HFFc6 (cell line): ENCODE measurements at places on chromosomes 7 and 10.

DNA sequence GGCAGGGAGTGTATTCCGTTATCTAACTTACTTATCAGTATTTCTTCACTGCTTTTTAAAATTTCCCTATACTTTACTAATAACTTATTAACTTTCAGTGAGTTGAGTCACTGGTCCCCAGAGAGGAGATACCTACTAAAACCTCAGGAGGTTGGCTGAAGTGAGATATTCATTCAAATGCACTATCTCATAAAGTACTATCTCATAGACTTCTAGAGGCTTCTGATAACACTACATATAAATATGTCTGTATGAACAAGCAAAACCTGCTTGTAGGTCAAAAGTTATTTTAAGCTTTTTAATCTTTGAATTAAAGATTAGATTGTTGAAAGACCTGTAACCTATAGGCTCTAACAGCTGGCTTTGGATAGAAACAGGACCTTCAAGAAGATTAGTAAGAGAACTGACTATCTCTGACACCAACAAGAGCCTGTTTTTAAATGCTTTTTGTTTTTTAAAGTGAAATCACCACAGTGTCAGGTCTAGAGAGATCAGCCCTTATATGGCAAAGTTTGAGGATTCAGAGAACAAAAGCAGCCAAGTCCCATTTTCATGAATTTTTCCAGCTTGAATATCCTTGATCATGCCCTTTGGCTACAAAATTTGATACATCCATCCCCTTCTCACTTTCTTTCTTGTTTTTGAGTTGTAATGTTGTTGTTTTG, 242.2 kb downstream of the ARL4A start:
- DNase-seq: no peak

GRCh38 chr10:4781955-4782354, 44.1 kb upstream of the AKR1E2 start:
- DNase-seq: no peak

GRCh38 chr7:77328669-77329068, 87.5 kb downstream of the GSAP start:
- DNase-seq: peak; percentile 19

GRCh38 chr10:49508249-49508648, 30.7 kb downstream of the ERCC6 start:
- DNase-seq: no peak

GRCh38 chr10:86136934-86137333, 229.7 kb downstream of the GRID1 start:
- DNase-seq: no peak

DNA sequence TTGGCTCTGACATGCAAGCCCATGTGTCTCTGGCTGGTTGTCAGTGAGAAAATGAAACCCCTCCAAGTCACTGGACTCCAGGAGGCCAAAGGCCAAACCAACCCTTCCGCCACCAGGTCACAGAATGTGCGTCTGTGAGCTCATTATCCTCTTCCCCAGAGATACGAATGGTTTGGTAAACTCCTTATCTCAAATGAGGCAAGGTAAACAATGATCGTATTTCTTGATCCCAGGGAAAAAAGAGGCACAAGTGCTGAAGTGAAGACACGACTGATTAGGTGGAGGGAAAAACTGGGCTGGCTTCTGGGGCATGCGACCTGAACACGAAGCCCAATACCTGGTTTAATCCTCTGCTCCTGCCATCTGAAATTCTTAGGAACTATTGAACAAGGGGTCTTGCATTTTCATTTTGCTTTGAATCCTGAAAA, 70.6 kb upstream of the ARID5B start:
- DNase-seq: no peak

- DNase-seq: no peak
These were observed 69.3 kb downstream of the APBB1IP start for GRCh38 chr10:26507441-26507840.

DNA sequence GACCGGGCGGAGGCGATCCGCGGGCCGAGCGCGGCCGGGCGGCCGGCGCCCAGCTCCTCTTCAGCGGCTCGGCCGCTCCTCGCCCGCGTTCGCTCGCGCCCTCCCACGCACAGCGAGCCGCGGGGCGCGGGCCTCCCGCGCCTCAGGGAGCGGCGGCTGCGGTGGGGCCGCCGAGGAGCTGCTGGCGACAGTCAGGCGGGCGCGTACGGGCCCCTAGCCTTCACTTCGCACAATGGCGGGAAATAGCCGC, at the start of gene MCMBP:
TSS of gene MCMBP (minus strand) at position 234 of the 250 bp plus-strand sequence. CDS start 259 bp downstream, outside the sequence.
- DNase-seq: no peak

DNA sequence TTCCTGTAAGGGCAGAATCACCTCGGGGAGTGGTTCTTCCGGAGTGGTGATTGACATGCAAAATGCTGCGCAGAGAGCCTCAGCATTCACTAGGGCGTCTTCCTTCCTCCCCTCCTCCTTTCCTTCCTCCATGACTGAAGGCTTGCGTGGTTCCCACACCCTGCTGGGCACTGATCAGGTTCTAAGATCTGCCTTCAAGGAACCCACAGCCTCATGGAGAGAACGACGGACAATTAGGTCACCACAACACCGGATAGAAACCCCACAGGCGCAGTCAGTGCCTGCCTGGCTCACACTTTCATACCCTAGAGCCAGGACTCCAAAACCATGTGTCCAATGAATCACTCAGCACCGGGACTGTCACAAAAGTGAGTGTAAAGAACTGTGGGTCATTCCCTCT, 131.3 kb downstream of the DPP6 start:
- no peak for DNase-seq

DNA sequence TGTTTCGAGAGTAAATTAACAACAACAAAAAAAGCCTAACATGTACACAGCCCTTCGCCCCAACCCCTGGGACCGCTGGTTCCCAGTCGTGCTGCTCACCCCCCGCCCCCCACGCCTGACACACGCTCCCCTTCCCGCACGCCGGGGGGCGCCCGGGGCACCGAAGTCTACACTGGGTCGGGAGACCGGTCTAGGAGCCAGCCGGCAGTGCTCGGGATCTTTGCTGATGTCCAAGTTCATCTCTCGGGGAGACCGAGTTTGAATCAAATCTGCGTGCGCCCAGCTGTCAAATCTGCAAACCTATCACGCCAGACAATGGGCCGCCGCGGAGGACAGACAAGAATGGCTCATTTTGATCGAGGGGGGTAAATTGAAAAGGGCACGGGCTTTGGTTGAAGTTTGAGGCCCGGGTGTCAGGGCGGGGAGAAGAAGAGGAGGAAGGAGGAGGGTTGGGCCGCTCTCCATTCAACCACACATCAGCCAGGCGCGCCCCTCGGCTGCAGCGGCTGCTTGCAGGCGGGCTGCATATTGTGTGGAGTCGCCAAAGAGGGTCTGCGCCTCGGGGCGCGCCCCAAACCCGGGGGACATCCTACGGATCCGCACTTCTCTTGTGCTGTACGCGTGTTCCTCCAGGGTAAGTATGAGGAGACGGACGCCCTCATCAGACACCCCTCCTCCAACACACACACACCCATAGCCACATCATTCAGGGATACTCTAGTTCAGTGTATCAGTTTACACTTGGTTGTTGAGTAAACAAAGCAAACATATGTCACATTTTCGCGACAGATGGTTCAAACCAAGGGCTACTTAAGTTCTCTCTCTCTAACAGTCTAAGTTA, 1.3 kb upstream of the GFRA1 start:
- no peak for DNase-seq

- DNase-seq: no peak
These were observed 639.0 kb downstream of the IPMK start for GRCh38 chr10:57628592-57629284.

DNA sequence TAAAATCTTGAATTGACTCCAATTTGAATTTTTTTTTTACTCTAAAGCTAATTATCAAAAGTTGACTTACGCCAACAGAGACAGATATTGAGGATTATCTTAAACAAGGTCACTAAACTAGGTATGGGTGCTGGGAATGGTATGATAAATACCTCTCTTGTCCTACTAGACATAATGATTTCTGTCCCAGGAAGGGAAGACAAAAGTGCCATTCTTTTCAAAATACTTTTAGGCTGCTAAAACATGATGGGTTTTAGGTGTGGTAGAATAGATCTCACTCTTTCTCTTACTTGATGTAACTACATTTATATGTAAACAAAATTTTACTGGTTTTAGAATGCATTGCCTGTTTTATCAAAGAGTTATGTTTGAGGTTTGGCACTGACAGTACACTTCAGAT, 15.1 kb downstream of the TMEM60 start:
- no peak for DNase-seq

DNA sequence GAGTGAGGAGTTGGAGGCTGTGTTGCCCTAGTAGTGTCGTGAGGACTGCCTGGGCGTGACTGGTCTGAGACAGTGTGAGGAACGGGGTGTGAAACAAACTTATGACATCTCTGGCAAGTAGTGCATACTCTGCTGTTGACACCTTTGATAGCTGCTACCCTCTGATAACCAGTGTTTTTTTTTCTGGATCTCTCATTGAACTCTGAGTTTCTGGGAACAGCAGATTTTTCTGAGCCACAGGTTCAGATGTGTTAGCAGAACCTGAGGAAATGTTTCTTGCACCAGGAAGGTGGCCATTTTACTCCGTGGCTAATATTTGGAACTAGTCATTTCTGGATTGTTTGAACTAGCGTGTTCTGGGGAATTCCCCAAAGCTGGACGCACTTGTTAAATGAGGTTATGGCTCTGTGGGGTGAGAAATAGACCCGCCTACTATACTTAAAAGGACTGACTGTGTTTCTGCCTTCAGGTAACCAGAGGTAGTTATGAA, 52.9 kb downstream of the AUTS2 start:
- no peak for DNase-seq

GRCh38 chr10:75640381-75640780, 209.0 kb downstream of the LRMDA start:
- DNase-seq: no peak

- no peak for DNase-seq
These were observed 50.0 kb upstream of the PTER start for GRCh38 chr10:16386855-16387254.

DNA sequence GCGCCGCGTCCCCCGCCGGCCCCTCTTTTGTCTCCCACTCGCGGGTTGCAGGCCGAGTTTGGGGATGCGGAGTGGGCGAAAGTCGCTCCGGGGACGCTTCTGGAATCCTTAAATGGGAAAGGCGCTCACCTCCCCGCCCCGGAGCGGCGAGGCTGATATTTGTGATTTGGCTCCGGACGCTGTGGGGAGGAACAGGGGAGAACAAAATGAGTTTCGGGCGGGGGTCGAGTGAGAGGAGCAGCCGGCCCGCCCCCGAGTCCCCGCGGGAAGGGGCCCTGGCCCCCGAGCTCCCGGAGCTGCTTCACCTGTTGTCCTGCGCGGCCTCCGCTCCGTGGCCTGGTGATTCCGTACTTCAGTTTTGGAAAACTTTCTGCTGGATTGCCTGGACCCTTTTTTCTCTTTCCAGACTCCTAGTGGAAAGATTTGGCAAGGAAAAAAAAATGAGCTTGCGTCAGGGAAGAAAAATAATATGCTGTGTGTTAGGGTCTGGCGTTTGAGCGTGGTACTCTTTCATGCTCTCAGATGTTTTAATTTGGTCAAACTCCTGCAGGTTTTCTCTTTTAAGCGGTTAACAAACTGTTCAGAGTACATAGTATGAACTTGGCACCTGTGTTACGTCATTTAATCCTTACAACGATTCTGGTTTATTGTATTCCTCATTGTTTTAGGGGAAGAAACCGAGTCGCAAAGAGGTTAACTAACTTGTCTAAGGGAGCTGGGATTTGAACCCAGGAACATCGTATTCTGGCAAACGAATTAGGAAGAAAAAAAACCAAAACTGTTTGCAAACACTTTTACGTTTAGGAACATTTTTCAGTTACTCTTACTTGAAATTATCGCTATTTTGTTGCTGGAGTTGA, 924 bp downstream of the BMPR1A start:
- peak; percentile 58 for DNase-seq

- DNase-seq: no peak
These were observed 60.2 kb upstream of the COMTD1 start for GRCh38 chr10:75295868-75296441.

GRCh38 chr10:32338262-32338661, 8.7 kb downstream of the EPC1 start:
- no peak for DNase-seq

GRCh38 chr7:106151459-106152312, 39.6 kb upstream of the SYPL1 start:
- DNase-seq: no peak
